Activated effector memory CD4-positive, alpha-beta T cell treated with Interleukin-2 at 50 U/mL for 16 hours (primary cell): ENCODE measurements at places on chromosomes 5 and 9.

GRCh38 chr5:178530526-178530925 lies 59.7 kb downstream of the COL23A1 start:
- DNase-seq = no peak

GRCh38 chr9:120783602-120784047 lies 9.6 kb downstream of the FBXW2 start:
- no peak for DNase-seq

GRCh38 chr5:61790678-61791077 lies 458.6 kb downstream of the ZSWIM6 start:
- DNase-seq = no peak

DNA sequence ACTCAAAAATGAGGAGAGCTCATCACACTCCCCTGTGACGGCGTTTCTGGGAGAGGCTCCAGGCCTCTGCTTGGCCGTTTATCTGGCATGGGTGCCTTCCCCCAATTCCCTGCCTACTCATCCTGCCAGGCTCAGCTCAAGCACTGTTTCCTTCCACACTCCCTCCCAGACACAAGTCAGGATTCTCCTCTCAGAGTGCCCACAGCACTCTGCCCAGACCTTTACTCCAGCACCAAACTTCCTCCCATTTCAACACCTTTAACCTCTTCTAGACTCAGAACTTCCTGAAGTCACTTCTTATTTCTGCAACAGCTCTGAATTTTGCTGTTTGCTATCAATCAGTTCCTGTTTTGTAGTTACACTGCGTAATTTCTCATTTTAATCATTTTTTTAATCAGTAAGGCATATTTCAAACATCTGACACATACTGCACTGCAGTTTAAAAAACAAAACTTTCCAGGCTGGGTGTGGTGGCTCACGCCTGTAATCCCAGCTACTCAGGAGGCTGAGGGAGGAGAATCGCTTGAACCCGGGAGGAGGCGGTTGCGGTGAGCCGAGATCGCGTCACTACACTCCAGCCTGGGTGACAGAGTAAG lies 16.0 kb downstream of the TRMO start:
- DNase-seq = no peak

DNA sequence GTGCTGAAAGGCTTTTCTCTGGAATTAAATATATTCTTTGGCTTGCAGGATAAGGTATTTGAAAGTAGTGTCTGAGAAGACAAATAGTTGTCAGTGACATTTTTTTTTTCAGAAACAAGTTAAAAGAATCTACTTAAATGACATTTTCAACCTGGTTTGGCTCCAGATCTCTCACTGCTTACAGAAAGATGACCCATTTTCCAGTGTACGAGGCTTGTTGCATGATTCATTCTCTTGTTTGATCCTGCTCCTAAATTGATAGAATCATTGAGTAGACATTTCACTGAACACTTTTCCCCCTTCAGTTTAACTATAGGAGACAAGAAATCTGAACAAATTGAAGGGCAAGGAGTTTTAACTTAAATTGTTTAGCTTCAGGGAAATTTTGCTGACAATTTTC lies 546.1 kb downstream of the ZNF608 start:
- no peak for DNase-seq

DNA sequence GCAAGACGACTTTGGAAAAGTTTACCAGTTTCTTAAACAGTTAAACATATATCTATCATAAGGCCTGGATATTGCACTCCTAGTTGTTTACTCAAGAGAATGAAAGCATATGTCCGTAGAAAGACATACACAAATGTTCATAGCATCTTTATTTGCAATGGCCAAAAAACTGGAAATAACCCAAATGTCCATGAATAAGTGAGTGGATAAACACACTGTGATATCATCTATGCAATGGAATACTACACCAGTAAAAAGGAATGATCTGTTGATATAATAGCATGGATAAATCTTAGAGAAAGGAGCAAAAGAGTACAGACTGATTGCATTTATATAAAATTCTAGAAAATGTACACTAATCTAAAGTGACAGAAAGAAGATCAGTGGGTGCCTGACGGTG lies 28.0 kb upstream of the VCAN start:
- no peak for DNase-seq

GRCh38 chr5:111453747-111454146 lies 58.6 kb downstream of the STARD4 start:
- DNase-seq = no peak

DNA sequence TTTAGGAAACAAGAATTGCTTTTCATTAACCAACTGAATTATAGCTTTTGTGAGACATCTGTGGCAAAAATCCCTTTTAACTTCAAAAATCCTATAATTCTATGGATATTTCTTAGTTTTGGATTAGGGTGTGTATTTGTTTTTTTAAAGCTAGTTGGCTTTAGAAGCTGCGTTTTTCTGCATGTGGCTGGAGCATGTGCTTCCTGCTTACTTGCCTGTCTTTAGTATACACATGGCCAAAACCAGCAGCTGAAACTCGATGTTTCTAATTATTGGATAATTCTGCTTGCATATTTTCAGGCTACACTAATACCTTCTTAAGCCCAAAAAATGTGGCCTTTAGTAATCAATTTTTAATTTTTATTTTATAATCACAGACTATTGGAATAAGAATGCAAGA lies 8.9 kb downstream of the RECK start:
- DNase-seq = no peak

GRCh38 chr5:138696501-138696900 lies 56.7 kb upstream of the CTNNA1 start:
- no peak for DNase-seq

DNA sequence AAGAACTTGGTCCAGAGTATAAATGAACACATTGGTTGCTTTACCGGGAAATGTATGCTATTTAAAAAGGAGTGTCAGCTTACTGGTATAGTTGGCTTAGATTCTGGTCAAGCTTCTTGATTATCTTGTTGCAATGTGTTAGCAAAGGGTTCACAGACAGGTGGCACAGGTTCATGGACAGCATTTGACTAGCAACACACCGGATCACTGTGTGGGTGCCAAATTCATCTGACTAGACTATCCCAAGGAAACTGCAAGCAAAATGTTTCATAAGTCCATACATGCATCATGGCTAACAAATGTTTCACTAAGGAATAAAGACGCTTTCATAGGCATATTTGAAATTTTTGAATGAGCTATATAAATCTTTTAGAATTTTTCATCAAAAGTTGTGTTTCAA lies 274.1 kb downstream of the PLK2 start:
- DNase-seq = no peak

DNA sequence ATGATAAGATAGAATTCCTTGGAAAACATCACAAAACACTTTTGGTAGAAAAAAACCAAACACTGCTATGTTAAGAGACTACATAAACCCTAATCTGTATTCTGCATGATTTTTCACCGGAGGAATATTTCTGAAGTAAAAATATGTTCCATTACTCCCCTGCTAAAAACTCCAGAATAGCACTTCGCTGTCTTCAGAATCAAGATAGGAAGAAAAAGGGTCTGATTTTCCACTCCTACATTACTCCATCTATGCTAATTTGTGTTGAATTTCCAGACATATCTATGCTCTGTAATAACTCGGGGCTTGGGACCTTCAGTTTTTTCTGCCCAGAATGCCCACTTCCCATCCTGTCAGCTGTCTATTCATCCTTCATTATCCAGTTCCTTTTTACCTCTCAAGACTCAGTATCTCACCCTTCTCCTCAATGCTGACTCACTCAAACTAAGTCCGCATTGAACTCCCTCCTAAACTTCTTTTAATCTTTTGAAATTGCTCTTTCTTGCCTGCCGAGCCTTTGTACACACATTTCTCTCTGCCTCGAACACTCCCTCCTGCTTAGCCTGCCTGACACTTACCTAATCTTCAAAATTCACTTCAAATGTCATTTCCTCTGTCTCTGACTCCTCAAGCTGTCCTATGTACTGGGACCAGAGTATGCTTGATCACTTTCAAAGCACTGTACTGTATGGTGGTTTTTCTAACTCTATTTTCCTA lies 171.0 kb downstream of the ARRDC3 start:
- no peak for DNase-seq

DNA sequence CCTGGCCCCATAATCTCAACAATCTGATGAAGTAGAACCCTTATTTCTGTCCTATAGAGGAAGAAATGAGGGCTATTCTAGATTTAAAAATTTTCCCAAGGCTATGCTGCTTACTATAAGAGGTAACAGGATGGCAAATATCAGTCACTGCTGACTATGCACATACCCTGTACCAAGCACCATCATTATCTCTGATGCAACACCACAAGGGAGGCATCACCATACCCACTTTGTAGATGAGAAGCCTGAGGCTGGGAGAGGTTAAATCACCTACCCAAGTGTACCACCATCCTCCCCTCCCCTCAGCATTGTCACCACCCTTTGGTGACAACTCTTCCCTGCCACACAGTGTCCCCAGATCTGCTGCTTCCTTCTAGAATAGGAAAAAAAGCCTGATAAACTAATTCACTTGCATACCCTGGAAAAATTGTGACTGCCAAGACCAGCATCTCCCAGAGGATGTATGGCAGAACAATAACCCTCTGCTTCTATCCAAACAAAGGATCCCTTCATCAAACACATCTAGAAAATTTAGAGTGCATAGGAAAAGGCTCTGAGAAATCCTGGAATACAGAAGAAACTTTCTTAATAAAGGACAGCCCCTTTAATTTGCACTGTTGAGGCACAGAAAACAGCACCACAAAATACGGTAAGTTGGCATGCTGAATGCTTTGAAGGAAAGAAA lies 48.3 kb downstream of the PRRC1 start:
- DNase-seq = no peak

GRCh38 chr9:19552282-19553105 lies 143.7 kb downstream of the ACER2 start:
- no peak for DNase-seq

DNA sequence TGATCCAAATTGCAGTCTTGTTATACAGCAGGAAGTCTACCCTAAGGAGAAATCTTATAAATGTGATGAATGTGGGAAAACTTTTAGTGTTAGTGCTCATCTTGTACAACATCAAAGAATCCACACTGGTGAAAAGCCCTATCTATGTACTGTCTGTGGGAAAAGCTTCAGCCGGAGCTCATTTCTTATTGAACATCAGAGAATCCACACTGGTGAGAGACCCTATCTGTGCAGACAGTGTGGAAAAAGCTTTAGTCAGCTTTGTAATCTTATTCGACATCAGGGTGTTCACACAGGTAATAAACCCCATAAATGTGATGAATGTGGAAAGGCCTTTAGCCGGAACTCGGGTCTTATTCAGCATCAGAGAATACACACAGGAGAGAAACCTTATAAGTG lies 10.4 kb downstream of the ZNF189 start:
- DNase-seq = no peak

DNA sequence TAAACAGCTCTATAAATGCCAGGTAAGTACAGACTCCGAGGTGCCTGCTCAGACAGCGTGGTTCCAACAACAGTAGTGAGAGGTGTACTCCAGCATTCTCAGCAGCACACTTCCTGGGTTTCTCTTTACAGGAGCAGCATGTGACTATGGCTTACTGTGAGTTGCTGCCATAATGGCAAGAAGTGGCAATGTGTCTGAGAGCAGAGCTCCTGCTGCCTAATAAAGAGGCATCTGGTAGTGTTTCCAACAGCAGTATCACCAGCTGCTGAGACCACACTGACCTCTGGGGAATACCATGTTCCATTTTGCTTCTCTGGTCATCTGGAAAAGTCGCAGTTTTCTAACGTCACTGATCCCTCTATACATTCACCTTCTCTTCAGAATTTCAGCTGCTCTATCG lies 398.2 kb downstream of the SLCO4C1 start:
- no peak for DNase-seq

GRCh38 chr5:61332358-61332749 lies 296 bp downstream of the ZSWIM6 start:
- DNase-seq = no peak

- DNase-seq = no peak
These were observed 717.8 kb downstream of the CDH18 start for GRCh38 chr5:19270153-19270552.

GRCh38 chr5:81854485-81854884 lies 103.6 kb upstream of the SSBP2 start:
- no peak for DNase-seq

GRCh38 chr5:62778316-62779009 lies 199.8 kb downstream of the LRRC70 start:
- DNase-seq = no peak

DNA sequence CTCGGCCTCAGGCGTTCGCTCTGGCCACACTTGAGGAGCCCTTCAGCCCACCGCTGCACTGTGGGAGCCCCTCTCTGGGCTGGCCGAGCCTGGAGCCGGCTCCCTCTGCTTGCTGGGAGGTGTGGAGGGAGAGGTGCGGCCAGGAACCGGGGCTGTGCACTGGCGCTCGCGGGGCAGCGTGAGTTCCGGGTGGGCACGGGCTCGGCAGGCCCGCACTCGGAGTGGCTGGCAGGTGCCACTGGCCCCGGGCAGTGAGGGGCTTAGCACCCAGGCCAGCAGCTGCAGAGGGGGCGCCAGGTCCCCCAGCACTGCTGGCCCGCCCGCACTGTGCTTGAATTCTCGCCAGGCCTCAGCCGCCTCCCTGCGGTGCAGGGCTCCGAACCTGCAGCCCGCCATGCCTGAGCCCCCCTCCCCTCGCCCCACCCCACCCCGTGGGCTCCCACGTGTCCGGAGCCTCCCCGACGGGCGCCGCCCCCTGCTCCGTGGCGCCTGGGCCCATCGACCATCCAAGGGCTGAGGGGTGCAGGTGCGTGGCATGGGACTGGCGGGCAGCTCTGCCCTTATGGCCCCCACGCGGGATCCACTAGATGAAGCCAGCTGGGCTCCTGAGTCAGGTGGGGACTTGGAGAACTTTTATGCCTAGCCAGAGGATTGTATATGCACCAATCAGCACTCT lies 138.2 kb downstream of the PDZD2 start:
- DNase-seq = no peak

GRCh38 chr9:87793292-87793691 lies 67.4 kb downstream of the CTSL start:
- DNase-seq = no peak
